NCI-H446 treated with DMSO at 0.1 percent for 48 hours (cell line): ENCODE measurements at places on chromosomes 3 and 15.

- no peak for DNase-seq
These were observed 74.0 kb upstream of the UBE2E2 start for GRCh38 chr3:23129117-23129516.

DNA sequence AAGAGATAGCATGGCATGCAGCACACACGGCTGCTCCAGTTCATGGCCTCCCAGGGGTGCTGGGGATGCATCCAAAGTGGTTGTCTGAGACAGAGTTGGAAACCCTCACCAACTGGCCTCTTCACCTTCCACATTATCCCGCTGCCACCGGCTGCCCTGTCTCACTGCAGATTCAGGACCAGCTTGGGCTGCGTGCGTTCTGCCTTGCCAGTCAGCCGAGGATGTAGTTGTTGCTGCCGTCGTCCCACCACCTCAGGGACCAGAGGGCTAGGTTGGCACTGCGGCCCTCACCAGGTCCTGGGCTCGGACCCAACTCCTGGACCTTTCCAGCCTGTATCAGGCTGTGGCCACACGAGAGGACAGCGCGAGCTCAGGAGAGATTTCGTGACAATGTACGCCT lies 4.8 kb downstream of the CIB1 start:
- no peak for DNase-seq

DNA sequence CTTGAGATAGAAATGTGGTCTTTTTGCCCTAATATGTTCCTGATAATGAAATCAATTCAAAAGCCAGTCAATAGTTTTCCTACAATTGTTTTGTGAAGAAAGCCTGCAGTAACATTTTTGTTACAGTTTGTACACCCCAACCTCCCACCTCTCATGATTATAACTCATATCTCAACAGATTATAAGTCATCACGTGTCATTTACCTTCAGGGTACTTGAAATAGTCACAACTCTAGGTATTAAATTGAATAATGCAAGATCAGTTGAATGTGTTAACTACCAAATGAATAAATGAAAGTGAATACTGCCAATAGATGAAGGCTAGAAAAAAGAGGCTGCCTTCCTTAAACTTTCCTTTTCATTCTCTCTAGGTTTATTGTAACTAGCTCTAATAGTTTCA lies 32.9 kb upstream of the CTDSPL2 start:
- no peak for DNase-seq

DNA sequence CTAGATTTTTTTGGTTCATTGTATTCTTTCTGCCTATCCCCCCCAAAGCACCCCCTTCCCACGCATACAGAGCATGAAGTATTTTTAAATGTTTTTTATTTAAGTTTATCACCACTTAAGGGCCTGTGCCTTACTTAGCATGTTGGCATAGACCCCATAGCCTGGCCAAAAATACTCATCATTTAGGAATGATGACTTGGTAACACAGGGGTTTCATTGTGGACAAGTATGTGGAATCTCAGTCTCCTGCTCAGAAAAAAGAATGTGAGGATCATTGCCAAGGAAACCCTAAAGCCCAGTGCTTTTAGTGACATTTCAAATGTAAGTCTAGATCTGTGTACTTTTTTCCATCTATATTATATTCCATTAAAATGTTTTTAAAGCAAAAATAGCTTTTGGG lies 146.3 kb downstream of the ALCAM start:
- no peak for DNase-seq

- DNase-seq, result no peak
These were observed 315.2 kb downstream of the UACA start for GRCh38 chr15:70447928-70448698.

DNA sequence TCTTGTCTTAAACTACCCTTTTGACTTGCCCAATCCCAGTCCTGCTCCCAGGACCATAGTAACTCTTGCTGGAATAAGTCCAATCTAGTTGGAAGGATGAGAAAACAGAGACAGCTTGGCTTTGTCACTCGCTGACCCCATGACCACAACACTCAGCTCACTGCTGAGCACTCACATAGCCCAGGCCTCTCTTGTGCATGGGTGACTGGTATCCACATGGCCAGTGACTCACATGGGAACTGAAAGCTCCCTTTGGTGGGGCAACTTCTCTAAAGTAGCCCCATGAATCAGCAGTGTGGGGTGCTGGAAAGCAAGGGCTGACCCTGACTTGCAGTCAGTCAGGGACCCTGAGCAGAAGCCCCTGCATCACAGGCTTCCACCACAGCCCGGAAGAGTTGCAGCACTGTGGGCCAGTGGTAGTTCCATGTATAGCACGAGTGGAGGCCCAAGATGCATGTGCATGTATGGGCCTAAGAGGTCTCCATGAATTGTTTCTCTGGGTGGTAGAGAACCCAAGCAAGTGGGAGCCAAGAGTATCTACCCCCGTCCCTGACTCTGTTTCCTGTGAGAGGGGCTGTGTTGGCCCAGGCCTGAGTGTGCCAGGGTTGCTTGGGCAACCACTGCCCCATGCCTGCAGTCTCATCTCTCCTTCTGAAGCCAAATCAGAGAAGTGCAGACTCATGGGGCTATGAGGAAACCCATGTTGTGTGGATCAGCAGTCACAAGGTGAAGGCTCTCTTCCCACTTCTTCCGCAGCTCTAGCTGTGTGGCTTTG lies 62.1 kb upstream of the XCR1 start:
- DNase-seq, result no peak

DNA sequence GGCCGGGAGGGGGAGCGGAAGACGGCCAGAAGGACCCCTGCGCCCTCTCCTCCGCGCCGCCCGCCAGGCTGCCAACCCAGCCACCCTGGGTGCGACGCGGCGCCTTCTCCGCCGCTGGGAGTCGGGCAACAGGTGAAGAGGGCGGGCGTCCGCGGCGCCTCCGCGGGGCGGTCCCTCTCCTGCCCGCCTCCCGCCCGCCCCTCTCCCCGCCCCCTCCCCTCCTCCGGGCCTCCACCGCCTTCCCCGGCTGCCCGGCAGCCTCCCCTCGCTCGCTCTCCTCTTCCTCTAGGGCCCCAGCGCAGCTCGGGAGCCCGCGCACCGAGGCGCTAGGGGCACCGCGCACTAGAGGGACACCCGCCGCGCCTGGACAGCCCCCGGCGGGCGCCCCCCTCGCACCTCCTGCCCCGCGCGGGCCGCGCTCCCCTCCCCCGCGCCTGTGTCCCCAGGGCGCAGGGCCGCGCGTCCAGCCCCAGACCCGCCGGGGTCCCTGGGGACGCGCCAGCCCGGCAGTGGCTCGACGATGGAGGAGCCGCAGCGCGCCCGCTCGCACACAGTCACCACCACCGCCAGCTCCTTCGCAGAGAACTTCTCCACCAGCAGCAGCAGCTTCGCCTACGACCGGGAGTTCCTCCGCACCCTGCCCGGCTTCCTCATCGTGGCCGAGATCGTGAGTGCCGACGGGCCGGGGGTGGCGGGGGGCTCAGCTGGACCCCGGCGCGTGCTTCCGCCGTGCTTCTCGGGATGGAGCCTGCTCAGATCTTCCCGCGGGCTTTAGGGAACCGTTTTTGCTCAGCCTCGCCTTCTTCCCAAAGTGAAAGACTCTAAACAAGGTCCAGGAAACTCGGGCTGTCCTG lies at the start of gene CMTM8:
Gene CMTM8 (plus strand): TSS at position 228 of the 854 bp plus-strand sequence. CDS start 293 bp downstream, at position 521.
- no peak for DNase-seq
